Vagina (tissue), 2 donors: ENCODE measurements at places on chromosomes 16 and 17. TPM values are rescaled to one million over a fixed set of nuclear protein-coding genes. Genes with fewer than 3 reads are reported as not detected.

DNA sequence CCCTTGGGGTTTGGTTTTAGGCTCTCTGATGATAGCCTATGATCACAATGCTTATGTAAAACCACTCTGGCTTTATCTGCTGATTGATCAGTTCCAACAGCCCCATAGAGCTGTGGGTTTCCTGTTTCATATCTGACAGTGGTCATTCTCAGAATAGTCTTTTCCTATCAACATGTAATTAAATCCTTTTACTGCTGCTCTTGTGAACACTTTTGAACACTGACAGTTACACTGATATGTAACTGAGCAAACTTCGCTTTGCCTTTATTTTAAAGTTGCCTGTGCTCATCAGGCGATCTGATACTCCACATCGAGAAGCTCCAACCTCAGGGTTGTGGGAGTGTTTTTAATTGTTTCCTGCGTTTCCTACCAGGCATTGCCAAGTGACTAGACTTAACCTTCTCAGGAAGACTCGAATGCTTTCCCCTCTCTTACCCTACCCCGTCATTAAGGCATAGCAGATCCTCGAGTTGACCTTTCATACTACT is 17.3 kb upstream of the CLEC18B start:
- DNase-seq = no peak
- no peaks in the 10 kb centered on the region for H3K4me1 ChIP-seq
- no peak overlapping the region for H3K4me3 ChIP-seq
- no peak overlapping the region for H3K27ac ChIP-seq

- peaks cover 49% of the 10 kb centered on the region for H3K4me1 ChIP-seq
- peaks cover 50% of the 10 kb centered on the region for H3K27me3 ChIP-seq
- DNase-seq = no peak
- H3K36me3 ChIP-seq = no peaks in the 10 kb centered on the region
- no peak overlapping the region for H3K27ac ChIP-seq
Measured at GRCh38 chr17:79803997-79804855, 7.3 kb upstream of the CBX8 start.

GRCh38 chr16:65305266-65305959 is 183.6 kb upstream of the CDH11 start:
- no peaks in the 10 kb centered on the region for H3K27me3 ChIP-seq
- no peak overlapping the region for H3K27ac ChIP-seq
- peaks cover 7% of the 10 kb centered on the region for H3K4me1 ChIP-seq
- no peak overlapping the region for H3K4me3 ChIP-seq
- no peak for DNase-seq

GRCh38 chr17:7541074-7541621 is 7.7 kb upstream of the TNFSF12 start:
- no peak overlapping the region for H3K4me3 ChIP-seq
- H3K36me3 ChIP-seq = no peaks in the 10 kb centered on the region
- DNase-seq = no peak
- no peak overlapping the region for H3K27ac ChIP-seq
- H3K4me1 ChIP-seq = no peaks in the 10 kb centered on the region

GRCh38 chr17:5127910-5128309 is 12.1 kb downstream of the USP6 start:
- no peak overlapping the region for H3K4me3 ChIP-seq
- no peaks in the 10 kb centered on the region for H3K36me3 ChIP-seq
- peaks cover 5% of the 10 kb centered on the region for H3K4me1 ChIP-seq
- no peak overlapping the region for H3K27ac ChIP-seq

DNA sequence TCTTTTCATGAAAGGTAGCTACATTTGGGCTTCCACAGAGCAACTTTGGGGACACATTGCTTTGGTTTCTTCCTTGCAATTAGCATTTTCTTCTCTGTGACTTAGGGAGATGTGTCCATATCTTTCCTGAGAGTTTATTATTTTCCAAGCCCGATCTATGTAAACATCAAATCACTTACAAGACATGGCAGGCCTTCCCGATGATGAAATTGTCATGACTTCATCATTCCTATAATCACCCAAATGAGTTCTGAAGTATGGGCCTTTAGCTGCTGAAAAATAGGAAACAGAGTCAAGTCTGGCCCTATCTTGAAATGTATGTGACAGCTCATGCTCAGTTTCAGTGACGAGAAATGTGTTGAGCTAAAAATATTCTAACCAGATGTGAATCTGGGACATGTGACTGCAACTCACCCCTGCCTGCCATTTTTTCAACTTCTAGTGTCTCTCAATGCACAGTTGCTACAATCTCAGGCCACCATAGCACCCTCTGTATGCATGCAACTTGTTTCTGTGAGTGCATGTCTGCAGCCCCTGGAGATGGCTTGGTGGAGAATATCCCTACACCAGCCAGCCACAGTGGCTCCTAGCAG is 199.6 kb upstream of the MAF start:
- peaks cover 5% of the 10 kb centered on the region for H3K4me1 ChIP-seq
- H3K36me3 ChIP-seq = no peaks in the 10 kb centered on the region

DNA sequence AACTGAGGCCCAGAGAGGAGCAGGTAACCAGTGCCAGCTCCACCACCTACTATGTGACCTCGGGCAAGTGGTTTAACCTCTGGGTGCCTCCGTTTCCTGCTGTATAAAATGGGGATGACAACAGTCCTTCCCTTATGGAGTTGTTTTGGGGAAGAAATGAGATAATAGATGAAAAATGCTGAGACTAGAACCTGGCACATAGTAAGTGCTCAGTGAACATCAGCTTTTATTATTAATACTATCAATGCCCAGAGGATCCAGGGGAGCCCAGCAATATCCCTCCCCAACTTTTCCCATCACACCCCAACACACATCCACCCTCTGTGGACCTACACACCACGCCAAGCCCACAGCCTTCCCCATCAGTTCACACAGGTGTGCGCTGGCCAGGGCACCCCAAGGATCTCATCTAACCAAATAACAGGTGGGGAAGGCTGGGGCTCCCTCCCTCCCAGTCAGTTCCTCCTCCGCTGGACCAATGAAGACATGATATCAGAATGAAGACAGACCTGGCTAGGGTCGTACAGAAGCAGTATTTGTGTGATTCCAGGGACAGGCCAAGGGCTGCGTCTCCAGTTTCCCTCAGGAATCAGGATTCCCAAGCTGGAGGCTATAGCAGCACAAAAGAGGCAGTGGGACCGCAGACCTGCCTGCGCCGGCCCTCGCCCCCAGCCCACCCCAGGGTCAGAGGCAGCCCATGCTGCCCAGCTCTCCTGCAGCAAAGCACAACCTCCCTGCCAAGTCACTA is 1.8 kb downstream of the ATP2A3 start:
- no peaks in the 10 kb centered on the region for H3K27me3 ChIP-seq
- no peak overlapping the region for H3K27ac ChIP-seq
- peaks cover 18% of the 10 kb centered on the region for H3K4me1 ChIP-seq
- H3K36me3 ChIP-seq = no peaks in the 10 kb centered on the region
- DNase-seq = no peak

- no peaks in the 10 kb centered on the region for H3K36me3 ChIP-seq
- no peak for DNase-seq
- H3K4me1 ChIP-seq = no peaks in the 10 kb centered on the region
- H3K27ac ChIP-seq = no peak overlapping the region
Measured at GRCh38 chr17:33137426-33137825, 145.8 kb downstream of the SPACA3 start.

GRCh38 chr16:62933929-62934328 is 897.7 kb upstream of the CDH8 start:
- H3K27me3 ChIP-seq = no peaks in the 10 kb centered on the region
- DNase-seq = no peak
- H3K4me3 ChIP-seq = no peak overlapping the region
- H3K4me1 ChIP-seq = no peaks in the 10 kb centered on the region

GRCh38 chr16:78434401-78434800 is 334.9 kb downstream of the WWOX start:
- H3K27ac ChIP-seq = no peak overlapping the region
- H3K27me3 ChIP-seq = no peaks in the 10 kb centered on the region
- H3K36me3 ChIP-seq = no peaks in the 10 kb centered on the region
- peak; percentile 40 for DNase-seq

DNA sequence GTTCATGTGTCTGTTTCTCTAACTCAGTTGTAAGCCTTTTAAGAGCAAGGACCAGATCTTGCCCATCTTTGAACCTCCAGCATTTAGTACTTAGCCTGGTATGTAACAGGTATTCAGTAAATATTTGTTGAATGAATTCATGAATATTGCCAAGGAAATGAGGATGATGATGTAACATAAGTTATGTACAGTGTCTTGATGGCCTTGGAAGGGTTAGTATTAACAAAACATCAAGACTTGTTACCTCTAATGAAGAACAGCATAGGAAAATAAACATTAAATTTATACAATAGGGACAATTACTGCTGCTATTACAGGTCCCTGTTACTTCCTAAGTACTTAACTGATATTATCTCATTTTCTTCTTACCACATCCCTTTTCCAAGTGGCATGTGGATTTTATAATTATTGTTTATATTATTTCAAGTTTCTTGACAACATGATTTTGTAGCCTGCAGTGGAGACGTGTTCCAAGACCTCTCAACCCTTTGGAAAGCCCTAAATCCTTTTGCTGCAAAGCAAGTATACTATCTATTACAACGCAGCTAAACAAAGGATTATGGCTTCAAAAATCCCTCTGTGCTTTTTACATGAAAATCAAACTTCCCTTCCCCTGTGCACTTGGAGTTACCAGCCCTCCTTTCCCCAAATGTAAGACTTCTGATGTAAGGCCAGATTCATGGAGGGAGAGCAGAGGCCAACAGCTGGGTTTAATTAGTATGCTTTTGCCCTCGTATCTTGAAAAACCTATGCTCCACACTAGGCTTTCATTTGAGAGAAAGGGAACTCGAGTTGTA is 77.4 kb upstream of the SMIM36 start:
- H3K4me1 ChIP-seq = peaks cover 28% of the 10 kb centered on the region
- no peak for DNase-seq
- H3K36me3 ChIP-seq = no peaks in the 10 kb centered on the region
- no peak overlapping the region for H3K4me3 ChIP-seq

DNA sequence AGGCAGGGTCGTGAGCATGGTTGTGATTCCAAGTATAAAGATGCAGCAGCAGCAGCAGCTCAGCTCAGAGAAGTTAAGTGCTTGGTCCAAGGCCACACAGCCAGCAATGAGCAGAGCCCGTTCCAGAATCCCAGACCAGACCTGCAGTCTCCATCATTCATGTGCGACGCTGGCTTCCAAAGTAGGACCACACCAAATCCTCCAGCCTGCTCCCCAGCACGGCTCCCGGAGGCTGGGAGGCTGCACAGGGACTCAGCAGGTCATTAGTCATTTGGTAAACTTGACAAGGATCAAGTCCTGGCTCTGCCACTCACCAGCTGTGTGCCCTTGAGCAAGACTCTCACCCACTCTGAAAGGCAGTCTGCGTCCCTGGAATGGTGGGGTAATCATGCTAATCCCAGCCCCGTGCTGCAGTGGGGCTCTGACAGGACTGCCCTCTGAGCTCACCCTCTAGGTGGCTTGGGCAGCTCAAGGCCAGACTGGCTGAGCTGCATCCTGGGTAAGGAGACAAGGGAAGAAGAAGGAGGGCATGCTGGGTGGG is 95.1 kb upstream of the TMEM132E start:
- no peaks in the 10 kb centered on the region for H3K4me1 ChIP-seq
- no peak for DNase-seq
- H3K4me3 ChIP-seq = no peak overlapping the region

- H3K36me3 ChIP-seq = no peaks in the 10 kb centered on the region
- H3K27ac ChIP-seq = no peak overlapping the region
- no peak overlapping the region for H3K4me3 ChIP-seq
- H3K27me3 ChIP-seq = no peaks in the 10 kb centered on the region
- H3K4me1 ChIP-seq = no peaks in the 10 kb centered on the region
Measured at GRCh38 chr17:13736916-13737315, 135.2 kb upstream of the HS3ST3A1 start.

DNA sequence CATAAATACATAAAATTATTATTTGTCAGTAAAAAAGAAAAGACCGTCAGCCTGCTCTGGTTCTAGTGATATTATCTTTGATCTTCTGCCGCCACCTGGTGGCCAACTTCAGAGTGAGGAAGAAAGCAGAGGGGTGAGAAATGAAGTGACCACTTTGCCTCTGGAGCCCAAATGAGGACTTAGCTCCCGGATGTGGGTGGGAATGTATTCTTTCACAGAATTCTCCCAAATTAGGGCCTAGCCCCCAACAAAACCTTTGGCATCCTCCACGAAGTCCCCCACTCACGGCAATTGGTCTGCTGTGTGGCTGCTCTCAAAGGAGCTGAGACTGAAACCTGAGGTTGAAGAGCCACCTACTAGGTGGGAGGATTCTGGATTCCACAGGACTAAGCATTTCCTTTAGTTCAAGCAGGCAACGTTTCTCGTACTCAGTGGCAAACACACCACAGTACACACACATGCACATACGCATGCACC is 4.9 kb upstream of the ZNF267 start:
- no peak overlapping the region for H3K27ac ChIP-seq
- no peaks in the 10 kb centered on the region for H3K36me3 ChIP-seq
- no peak overlapping the region for H3K4me3 ChIP-seq
- H3K27me3 ChIP-seq = no peaks in the 10 kb centered on the region

- no peaks in the 10 kb centered on the region for H3K27me3 ChIP-seq
- H3K36me3 ChIP-seq = no peaks in the 10 kb centered on the region
- no peak overlapping the region for H3K4me3 ChIP-seq
Measured at GRCh38 chr16:76875898-76876297, 315.1 kb upstream of the MON1B start.

DNA sequence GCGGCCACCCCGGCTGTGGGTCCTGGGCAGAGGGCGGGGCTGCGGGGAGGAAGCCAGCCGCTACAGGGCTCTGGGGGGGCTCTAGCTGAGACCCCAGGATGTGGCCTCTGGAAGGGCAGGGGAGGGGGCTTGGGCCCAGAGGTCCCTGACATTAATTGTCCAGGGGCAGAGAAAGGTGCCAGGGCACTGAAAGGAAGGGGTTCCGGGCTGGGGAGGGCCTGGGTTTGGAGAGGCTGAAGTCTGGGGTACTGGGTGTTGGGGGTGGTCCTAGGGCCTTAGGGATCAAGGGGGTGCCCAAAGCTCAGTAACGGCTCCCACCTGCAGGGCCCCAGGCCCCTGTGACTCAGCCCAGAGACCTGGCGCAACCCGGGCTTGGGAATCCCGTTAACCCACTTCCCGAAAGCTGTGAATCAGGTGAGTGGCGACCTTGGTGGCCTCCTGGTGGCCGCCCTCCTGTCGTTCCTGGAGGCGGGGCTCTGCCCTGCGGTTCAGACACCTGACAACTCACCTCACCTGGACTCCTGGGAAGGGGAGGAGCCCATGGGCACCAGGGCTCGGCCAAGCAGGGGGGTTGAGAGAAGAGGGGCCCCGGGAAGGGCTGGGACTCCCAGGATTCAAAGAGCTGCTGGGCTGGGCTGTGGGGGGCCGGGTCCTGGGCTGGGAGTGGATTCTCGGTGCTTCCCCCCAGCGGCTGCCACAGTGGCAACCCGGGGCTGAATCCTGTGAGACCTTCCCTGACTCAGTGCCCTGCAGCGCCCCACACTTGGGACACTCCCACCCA is 465 bp upstream of the PRSS22 start:
- no peak for DNase-seq
- H3K27ac ChIP-seq = peak overlapping the region; percentile 63
- no peaks in the 10 kb centered on the region for H3K36me3 ChIP-seq
- no peaks in the 10 kb centered on the region for H3K4me1 ChIP-seq

- no peak overlapping the region for H3K27ac ChIP-seq
- no peak for DNase-seq
- H3K4me1 ChIP-seq = no peaks in the 10 kb centered on the region
- H3K36me3 ChIP-seq = no peaks in the 10 kb centered on the region
- no peak overlapping the region for H3K4me3 ChIP-seq
Measured at GRCh38 chr16:65202461-65202860, 80.6 kb upstream of the CDH11 start.

Gene PRSS8
- 26.0 TPM for total RNA-seq

Gene PRR35
- total RNA-seq = not detected

Gene LGALS9B
- total RNA-seq = 0.98 TPM

Gene GPR139
- not detected for total RNA-seq

Gene NUFIP2
- total RNA-seq = 29.7 TPM

Gene ZNF689
- 7.6 TPM for total RNA-seq

Gene MGAT5B
- 0.49 TPM for total RNA-seq
